ENCODE measurements at places on chromosomes 7 and 10.

GRCh38 chr10:128209862-128210214, 83.6 kb upstream of the MKI67 start:
- DNase-seq, result no peak

GRCh38 chr7:151087245-151088018, 1.2 kb downstream of the AGAP3 start:
- peak; percentile 49 for DNase-seq

DNA sequence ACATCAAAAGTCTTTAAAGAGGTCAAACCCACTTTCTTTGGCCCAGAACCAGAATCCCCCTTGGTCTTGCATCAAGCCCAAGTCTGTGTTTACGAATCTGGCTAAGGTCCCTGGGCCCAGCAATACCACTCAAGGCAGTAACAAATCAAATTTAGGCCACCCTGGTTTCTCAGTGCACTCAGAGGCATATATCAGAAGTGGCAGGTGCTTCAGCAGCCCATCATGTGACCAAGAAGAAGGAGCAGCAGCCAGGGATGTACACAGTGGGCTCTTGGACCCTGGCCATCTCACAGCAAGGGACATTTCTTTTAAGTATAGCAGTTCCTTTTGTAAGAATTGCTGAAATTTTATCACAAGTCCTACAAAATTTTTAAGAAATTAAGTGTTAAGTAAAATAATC, 7.3 kb upstream of the SLC25A13 start:
- DNase-seq, result no peak

- DNase-seq, result no peak
These were observed 118.6 kb upstream of the PRSS58 start for GRCh38 chr7:142376356-142376997.

DNA sequence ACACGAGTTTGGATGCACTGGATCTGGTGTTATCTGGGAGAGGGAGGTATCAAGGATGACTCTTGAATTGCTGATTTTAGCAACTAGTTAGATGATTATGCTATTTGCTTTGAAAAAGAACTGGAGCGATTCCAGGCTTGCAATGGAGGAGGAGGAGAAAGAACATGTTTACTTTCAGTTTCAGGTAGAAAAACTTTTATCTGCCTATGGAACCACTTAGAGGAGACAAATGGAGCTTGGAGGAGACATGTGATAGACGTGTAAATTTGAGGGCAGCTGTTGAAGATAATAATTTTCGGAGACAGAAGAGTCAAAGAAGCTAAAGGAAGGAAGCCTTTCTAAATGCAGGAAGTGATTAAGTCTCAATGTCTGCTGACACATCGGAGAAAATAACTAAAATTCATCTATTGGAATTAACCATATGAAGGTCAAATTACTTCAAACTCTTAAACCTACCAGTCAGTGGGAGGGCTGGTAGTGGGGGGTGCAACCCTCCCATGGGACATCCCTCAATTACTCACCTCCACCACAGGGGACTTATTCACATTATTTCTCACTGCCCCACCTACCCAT, 56.4 kb upstream of the GNAI1 start:
- DNase-seq, result peak; percentile 11

DNA sequence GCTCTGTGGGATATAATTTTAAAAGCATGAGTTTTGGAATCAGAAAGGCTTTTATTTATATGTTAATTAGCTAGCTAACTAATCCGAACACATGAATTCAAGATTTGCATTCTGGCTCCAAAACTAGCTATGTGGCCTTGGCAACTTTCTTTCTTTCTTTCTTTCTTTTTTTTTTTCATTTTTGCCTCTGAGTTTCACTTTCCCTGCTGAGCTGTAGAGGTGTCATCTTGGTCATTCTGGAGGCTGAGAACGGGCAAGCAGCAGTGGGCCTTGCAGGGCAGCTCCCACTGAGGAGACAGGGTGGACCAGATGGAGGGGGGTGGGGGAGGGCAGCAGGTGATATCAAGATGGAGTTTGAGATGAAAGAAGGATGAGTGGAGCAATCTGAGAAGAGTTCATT, 24.8 kb upstream of the SFMBT2 start:
- DNase-seq, result no peak

DNA sequence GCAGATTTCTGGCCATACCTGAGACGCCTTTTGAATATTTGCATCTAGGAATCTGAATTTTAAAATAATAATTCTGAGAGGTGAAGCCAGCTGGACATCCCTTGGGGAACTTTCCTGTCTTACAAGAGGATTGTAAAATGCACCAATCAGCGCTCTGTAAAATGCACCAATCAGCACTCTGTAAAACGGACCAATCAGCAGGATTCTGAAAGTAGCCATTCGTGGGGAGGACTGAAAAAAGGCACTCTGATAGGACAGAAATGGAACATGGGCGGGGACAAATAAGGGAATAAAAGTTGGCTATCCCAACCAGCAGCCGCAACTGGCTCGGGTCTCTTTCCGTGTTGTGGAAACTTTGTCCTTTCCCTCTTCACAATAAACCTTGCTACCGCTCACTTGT, 9.9 kb downstream of the PPIF start:
- DNase-seq, result no peak

GRCh38 chr10:131146790-131147189, 164.7 kb downstream of the TCERG1L start:
- DNase-seq, result no peak

- no peak for DNase-seq
These were observed 855.8 kb downstream of the GATA3 start for GRCh38 chr10:8910314-8910713.

GRCh38 chr7:28055161-28055544, 125.4 kb downstream of the JAZF1 start:
- no peak for DNase-seq

GRCh38 chr7:81231301-81231838, 312.5 kb upstream of the SEMA3C start:
- no peak for DNase-seq

DNA sequence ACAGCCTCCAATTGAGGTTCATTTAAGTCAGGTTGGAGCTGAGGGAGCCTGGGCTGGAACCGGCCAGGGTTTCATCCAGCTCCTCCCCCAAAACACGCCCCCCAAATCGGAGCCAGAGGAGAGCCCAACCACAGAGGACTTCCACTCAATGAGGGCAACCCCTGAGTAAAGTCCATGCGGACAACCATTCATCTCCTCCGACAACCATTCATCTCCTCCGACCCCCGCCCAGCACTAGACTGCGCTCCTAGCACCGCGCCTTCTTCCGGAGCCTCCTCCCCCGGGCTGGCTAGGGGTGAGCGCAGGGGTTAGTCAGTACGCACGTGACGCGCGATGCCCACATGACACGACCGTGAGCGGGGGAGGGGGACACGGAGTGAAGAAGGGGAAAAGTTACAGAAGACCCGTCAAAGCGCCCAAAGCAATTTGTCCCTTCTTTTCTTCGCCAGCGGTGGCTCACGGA, 1.4 kb downstream of the MAGI2 start:
- no peak for DNase-seq

- DNase-seq, result no peak
These were observed 50.0 kb downstream of the SRI start for GRCh38 chr7:88169717-88170320.

GRCh38 chr10:125332548-125333208, 172.3 kb upstream of the CTBP2 start:
- no peak for DNase-seq

DNA sequence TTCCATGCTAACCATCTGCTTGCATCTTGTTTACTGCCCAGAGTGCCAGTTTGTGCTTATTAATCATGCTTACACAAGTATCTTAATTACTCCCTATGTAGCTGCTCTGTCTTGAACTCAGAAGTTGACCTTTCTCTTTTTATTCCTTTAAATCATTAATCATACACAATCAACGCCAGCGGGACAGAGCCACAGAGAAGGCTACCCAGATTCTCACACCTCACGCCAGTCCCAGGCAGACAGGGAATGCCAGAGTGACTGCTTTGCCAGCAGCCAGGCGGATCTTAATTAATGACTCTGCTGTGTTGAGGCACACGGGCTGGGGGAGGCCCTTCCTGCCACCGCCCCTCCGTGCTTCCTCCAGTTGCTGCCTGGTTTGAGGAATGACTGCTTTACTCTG, 229.4 kb downstream of the LRMDA start:
- DNase-seq, result no peak
